IMR-90 (cell line): ENCODE measurements at places on chromosomes 3 and 15. TPM values are rescaled to one million over a fixed set of nuclear protein-coding genes. Genes with fewer than 3 reads are reported as not detected.
A peak's percentile ranks its signal among the peaks of the same experiment; 100 is the strongest.

The IL1RAP gene
- total RNA-seq = 9.4 and 11.3 TPM in 2 replicates

The EFCC1 gene
- total RNA-seq = not detected in 2 replicates

The TGM4 gene
- total RNA-seq = under 0.01 TPM in 1 of 2 replicates, not detected in the other

The KLHL6 gene
- total RNA-seq = not detected in 2 replicates

The SAMD7 gene
- not detected in 2 replicates for total RNA-seq

GRCh38 chr3:57952208-57952631 is 56.0 kb upstream of the FLNB start:
- peaks cover 22% of the 10 kb centered on the region for H3K4me1 ChIP-seq
- H3K27me3 ChIP-seq = no peaks in the 10 kb centered on the region
- DNase-seq = peak; percentile 96
- H3K27ac ChIP-seq = peak overlapping the region; percentile 98

DNA sequence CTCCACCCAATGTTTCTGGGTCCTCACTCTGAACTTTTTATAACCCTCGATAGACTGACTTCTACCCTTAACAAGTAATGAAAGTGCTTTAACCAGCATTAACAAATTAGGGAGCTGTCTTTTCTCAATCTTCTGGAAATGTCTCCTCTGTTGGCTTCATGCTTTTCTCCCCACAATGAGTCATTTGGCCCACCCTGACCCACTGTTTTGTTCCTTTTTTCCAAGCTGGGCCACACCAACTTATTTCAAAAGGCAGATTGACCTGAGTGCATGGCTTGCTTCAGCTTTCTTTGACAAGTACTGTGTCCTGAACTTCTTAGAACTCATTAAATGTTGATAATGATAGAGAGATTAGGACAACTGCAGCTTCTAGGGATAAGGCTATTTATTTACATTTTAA is 199.6 kb upstream of the SEMA6D start:
- H3K4me3 ChIP-seq = no peak overlapping the region
- peaks cover 10% of the 10 kb centered on the region; the same call in 1 of the 2 replicates for H3K4me1 ChIP-seq
- H3K36me3 ChIP-seq = no peaks in the 10 kb centered on the region
- DNase-seq = peak; percentile 13
- no peak overlapping the region for H3K27ac ChIP-seq

DNA sequence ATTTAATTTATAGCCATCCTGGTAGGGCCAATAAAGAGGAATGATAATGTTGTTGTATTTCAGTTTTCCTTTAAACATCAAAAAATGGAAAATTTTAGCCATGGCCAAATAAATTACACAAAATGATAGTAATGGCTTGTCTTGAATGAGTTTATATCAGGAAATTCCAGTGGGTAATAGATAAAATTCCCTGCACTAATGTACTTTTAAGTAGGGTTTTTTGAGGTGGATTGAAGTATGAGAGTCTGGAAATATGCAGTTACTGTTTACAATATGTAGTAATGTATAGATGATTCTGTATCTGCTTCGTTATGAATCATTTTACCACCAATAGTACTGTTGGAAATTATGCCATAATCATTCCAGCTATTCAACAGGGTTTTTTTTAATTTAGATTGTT is 219.4 kb upstream of the ROBO2 start:
- DNase-seq = peak; percentile 5
- H3K36me3 ChIP-seq = no peaks in the 10 kb centered on the region
- no peak overlapping the region for H3K4me3 ChIP-seq
- no peak overlapping the region for H3K27ac ChIP-seq

DNA sequence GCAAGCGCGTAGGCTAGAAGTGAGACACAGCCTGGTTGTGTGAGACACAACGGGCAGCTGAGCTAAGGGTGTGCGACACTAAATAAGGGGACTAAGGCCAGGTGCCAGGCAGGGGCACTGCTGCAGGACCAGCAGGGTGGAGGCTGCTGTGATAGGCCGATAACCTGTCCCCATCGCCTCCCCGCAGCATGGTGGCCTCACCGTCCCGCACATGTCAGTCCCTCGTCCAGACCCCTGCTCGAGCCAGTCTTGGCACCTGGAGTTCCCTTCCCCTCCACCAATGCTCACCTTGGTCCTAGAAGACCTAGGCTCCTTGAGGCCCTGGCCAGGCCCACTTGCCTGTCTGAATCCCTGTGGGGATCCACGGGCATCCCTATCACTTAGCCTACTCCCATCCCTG is 96.1 kb downstream of the HMG20A start:
- H3K27me3 ChIP-seq = no peaks in the 10 kb centered on the region
- H3K27ac ChIP-seq = no peak overlapping the region
- H3K4me3 ChIP-seq = no peak overlapping the region
- H3K36me3 ChIP-seq = no peaks in the 10 kb centered on the region
- no peaks in the 10 kb centered on the region for H3K4me1 ChIP-seq

DNA sequence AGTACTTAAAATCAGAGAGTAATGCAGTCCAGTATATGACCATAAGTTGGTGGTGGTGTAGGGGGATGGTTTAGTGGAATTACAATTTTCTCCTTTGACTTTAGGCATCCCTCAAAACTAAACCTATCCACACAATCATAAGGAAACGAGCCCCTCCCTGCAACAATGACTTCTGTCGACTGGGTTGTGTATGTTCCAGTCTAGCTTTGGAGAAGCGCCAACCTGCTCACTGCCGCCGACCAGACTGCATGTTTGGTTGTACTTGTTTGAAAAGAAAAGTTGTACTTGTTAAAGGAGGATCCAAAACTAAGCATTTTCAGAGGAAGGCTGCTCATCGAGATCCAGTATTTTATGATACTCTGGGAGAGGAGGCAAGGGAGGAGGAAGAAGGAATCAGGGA is 52.8 kb downstream of the MGA start:
- no peaks in the 10 kb centered on the region for H3K4me1 ChIP-seq
- H3K4me3 ChIP-seq = no peak overlapping the region
- peaks cover 17% of the 10 kb centered on the region for H3K36me3 ChIP-seq
- no peak overlapping the region for H3K27ac ChIP-seq

GRCh38 chr15:58830556-58830955 is 59.5 kb downstream of the MINDY2 start:
- H3K27me3 ChIP-seq = no peaks in the 10 kb centered on the region
- H3K27ac ChIP-seq = no peak overlapping the region
- H3K4me3 ChIP-seq = no peak overlapping the region
- H3K4me1 ChIP-seq = peaks cover 2% of the 10 kb centered on the region; the same call in 1 of the 2 replicates
- peaks cover 12% of the 10 kb centered on the region for H3K36me3 ChIP-seq

GRCh38 chr3:20064796-20065564 is 24.7 kb downstream of the KAT2B start:
- no peaks in the 10 kb centered on the region for H3K36me3 ChIP-seq
- H3K27me3 ChIP-seq = no peaks in the 10 kb centered on the region
- H3K4me3 ChIP-seq = no peak overlapping the region

DNA sequence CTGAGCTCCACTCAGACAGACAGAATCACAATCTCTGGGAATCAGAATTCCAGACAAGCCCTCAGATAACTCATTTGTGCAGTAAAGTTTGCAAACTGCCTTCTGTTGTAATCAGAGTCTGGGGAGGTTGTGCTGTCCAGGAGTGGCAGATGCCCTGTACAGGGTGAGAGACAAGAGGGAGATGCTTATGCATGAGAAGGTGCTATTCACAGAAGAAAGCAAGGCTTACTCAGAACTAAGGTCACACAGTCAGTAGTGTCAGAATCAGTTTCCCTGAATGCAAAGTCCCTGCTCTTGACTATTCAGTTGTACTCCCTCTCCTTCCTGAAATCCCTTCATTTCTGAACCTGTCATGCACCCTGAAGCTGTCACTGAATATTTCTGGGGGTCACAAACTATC is 43.7 kb downstream of the SRPRB start:
- peaks cover 27% of the 10 kb centered on the region for H3K27me3 ChIP-seq
- no peak for DNase-seq
- no peak overlapping the region for H3K4me3 ChIP-seq
- H3K27ac ChIP-seq = no peak overlapping the region
- H3K36me3 ChIP-seq = no peaks in the 10 kb centered on the region

DNA sequence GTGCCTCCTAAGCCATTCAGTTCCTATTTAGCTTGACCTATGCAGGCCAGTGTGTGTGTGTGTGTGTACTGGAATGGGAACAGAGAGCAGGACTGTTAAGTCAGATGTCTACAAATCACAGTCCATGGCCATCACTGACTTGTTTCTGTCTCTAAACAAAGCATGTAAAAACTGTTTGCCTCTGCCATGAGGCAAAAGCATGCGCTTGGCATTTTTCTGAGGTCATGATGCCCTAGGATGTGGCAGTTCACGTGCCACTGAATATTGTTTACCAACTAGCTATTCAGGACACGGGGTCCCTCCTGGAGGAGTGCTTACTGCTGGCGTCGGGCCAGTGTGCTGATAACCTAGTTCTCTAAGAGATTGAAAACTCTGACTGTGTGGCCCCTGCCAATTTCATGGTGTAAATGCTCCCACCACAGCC is 8.2 kb upstream of the ATP13A3 start:
- peaks cover 16% of the 10 kb centered on the region for H3K4me1 ChIP-seq
- no peaks in the 10 kb centered on the region for H3K27me3 ChIP-seq
- no peaks in the 10 kb centered on the region for H3K36me3 ChIP-seq
- no peak overlapping the region for H3K4me3 ChIP-seq
